ENCODE measurements at places on chromosomes 13 and 19.

DNA sequence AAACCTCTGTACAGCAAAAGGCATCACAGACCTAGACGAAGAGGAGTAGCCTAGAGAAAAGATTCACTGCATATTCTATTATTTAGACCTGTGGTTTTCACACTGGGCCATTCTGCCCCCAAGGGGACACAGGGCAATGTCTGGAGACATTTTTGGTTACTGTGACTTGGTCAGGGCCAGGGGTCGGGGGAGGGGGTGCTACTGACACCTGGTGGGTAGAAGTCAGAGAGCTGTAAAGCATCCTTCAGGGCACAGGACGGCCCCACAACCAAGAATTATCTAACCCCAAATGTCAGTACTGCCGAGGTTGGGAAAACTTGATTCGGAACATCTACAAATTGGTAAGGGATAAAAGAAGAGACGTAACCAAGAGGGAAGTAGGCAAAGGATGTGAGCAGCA, 11.3 kb downstream of the ELAVL1 start:
- no peak for DNase-seq

DNA sequence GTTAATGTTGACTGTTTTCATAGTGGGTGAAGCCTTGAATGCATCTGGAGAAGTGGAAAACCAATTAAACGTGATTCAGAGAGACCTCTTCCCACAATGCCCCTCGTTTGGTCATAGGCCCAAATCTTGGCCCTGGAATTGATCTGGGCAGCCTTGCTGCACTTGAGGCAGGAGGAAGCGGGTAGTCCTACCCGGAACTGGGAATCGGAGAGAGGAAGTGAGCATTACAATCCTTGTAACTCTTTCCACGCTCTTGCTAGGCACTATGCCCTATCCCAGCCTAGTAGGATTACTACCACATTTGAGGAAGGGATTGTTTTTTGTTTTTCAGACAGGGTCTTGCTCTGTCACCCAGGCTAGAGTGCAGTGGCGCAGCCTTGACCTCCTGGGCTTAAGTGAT, 3.6 kb downstream of the KCNK6 start:
- no peak for DNase-seq

DNA sequence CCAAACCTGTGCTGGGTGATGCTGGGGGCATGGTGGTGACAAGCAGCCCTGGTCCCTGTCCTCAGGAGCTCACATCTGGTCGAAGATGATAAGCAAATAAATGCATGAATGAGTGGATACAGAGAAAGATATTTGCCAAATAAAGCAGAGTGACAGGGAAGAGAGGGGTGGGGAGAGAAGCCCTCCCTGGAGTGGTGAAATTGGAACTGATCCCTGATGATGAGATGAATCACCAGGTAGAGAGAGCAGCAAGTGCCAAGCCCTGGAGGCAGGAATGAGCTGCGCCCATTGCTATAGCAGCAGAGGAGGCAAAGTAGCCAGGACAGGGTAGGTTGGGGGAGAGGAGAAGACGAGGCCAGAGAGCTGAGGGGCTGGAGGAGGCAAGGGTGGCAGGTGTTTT, 13.7 kb downstream of the FXYD5 start:
- no peak for DNase-seq

- DNase-seq, result no peak
These were observed 766.4 kb upstream of the KLHL1 start for GRCh38 chr13:70874636-70875035.

Measured in prostate gland (tissue), 2 donors.